Umbilical cord (tissue), 2 donors: ENCODE measurements at places on chromosomes 3 and 15.

GRCh38 chr3:40382617-40382979, 4.4 kb upstream of the ENTPD3 start:
- no peak for DNase-seq

- DNase-seq: no peak
Observed at GRCh38 chr3:45765266-45765851, 31.0 kb downstream of the SLC6A20 start.

- DNase-seq: no peak
Observed at GRCh38 chr15:100890051-100890720, 10.6 kb downstream of the ALDH1A3 start.

GRCh38 chr3:18724456-18724855, 299.3 kb upstream of the SATB1 start:
- no peak for DNase-seq

- DNase-seq: no peak
Observed at GRCh38 chr15:28901987-28902745, 16.4 kb downstream of the APBA2 start.

- DNase-seq: no peak
Observed at GRCh38 chr3:188156056-188156455, 2.1 kb downstream of the LPP start.

DNA sequence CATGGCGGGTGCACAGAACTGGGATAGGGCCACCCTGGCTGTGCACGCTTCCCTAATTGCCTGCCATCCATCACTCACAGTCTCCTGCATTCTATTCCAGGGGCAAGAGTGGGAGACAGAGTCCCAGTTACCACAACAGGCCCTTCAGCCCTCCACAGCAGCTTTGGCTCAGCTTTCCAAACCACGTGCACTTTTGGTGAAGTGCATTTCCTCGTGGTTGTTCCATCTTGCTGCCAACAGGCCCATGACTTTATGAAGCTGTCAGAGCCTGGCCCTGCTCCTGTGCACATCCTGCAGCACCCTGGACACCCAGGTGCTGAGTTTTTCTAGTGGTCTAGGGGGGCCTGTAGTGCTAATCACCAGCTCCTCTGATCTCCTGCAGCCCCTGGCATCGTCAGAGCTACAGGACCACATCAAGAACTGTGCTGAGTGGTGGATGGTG, 110.2 kb downstream of the ADCY5 start:
- no peak for DNase-seq

DNA sequence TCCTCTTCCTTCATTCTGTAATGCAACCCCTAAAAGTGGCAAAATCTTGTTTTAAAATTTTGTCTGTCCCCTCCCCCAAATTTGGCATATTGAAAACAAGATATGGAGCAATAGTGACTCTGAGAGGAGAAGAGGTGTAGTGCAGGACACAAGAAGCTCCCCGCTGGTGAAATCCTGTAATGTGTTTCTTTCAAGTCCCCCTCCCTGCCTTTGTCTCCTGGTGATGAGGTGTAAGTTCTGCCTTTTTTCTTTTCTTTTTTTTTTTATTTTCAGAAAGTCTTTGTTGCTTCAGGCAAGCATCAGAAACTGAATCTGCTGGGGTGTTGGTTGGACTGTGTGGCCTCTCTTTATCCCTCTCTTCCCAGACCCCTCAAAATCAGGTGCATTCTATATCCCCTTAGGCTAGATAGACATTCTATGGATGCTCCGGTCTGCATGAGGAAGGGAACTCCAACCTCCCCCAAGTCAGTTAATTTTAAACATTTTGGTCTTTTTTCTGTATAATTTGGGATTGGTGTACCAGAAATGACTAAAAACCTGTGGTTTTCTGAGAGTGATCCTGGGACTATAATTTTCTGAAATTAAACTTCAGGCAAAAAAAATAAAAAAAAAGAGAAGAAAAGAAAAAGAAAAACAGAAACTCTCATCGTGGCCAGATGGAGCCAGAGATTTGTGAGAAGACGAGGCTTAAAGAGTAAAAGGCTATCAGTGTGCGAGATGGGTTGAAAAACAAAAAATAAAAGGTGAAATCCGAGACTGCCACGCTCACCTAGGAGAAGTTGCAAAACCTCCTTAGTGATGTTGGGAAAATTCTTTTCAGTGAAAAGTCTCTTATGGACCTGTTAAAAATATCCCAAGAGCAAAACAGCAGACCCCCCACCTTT, 21.4 kb downstream of the ACKR2 start:
- no peak for DNase-seq

DNA sequence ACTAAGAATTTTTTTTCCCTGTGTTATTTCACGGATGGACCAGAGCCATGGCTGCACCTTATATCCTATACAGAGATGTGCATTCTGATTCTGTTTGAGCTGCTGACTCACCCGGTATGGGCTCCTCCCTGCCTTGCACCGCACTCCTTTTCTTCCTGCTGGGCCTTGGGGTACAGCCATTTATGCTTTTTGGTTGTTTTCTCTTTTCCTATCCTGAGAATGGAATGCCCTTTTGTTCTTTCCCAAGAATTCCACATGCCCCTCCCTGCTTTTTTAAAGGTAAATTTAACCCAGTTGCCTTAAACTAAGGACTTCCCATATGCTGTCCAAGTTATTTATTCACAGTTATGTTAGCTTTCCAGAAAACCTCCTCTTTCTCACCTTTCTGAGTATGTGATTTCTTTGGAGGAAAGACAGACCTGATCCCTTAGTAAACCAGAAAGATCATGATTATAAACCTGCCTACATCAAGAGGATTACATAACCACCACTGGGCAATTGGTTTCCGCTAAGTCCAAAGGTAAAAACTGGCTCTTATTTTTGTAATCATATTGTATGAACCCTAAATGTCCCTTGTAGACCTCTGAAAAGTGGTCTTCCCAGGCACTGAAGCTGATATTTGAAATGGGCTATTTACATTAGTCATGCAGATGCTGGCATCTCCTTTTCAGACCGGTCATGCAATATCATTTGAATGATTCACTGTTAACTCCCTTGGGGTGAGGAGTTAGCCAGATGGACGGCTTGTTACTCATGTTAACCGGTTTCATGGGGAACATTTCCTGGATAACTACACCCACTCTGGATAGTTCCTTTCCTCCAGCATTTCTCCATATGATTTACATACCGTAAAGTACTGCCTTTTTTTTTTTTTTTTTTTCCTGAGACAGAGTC, 45.5 kb downstream of the TMOD3 start:
- DNase-seq: peak; percentile 59

GRCh38 chr3:174098746-174099145, 701.2 kb downstream of the NLGN1 start:
- no peak for DNase-seq

DNA sequence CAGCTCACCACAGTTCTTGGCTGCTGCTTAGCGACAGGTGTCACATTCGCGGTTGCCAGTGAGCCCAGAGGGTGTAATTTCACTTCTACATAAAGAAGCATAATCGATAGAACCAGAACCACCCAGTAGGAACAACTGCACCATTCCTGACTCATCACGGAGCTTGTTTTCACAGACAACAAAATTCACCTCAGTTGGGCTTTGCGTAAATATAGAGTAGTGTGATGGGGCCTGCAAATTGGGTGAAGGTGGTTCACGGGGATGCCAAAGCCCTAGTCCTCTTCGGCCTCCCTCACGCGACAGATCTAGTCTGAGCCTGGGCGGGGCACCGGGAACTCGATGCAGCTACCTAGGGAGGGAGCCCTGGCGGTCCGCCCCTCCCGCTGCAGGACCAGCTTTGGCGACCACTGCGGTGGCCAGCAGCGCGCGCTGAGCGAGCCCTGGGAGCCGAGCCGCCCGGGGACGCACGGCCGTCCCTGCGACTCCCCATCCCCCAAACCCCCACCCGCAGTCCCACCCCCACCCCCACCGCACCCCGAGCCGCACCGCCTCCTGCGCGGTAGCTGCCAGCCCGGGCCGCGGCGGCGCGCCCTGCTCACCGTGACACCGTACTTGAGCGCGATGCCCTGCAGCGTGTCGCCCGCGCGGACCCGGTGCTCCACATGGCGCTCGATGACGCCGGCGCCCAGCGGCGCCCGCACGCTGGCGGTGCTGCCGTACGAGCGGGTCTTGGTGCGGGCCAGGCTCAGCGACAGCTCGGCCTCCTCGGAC, 519 bp downstream of the LYSMD2 start:
- no peak for DNase-seq

DNA sequence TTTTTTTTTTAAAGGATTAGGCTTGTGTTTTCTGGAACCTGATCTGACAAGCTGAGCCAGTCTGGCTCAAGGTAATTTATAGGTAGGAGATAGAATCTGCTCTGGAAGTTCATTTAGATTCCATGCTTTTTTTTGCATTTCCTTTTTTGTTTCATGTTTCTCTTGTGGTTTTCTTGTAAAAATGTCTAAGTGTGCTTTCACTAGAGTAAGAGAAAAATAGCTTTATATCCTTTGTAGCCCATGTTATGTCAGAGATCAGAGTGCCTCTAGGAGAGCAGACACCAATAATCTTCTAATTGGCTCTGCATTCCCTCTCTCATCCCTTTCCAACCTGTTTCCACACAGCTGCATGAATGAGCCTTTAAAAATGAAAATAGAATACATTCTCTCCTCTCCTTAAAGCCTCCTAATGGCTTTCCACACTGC, 389.8 kb upstream of the KCNMB2 start:
- peak; percentile 89 for DNase-seq

GRCh38 chr3:132317229-132317948, at the start of gene ACP3:
ACP3 (plus strand) TSS chr3:132317407; CDS start chr3:132317457, 50 bp downstream.
- peak; percentile 97 for DNase-seq

GRCh38 chr3:194588741-194589140, 44.5 kb downstream of the TMEM44 start:
- DNase-seq: no peak

- no peak for DNase-seq
Observed at GRCh38 chr3:151751161-151751560, 17.4 kb downstream of the AADACL2 start.

GRCh38 chr3:66692042-66692765, 191.4 kb upstream of the LRIG1 start:
- DNase-seq: peak; percentile 62

DNA sequence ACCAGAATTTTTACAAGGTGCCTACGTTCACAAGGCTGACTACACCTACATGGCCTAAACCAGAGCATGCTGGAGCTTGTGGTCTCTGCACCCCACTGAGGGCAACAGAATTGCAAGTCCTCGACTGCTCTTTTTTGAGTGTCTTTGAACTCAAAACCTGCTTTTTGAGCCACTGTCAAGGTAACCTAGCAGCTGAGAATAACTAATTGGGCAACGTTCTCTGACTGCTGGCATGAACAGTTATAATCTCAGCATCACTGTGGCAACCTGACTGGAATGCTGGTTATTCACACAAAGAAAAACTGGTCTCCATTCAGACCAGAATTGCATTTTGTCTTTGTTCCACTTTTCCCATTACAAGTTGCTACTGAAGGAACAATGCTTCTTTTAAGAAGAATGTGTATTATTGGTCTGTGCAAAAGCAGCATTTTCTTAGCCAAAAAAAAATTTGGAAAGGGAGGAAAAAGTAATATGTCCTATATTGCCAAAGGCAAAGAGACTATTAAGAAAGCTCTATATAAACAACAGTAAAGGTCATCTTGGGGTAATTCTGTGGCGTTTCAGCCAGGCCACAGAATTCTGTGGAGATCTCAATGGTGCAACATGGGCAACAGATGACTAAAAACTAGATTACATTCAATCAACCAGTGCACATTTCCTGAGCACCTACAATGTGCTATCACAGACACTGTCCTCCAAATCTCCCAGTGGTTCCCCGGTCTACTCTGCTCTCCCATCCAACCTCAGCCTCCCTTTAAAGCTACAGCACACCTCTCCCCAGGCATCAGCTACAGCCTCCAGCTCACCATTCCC, 76.8 kb downstream of the TNIK start:
- no peak for DNase-seq

- no peak for DNase-seq
Observed at GRCh38 chr3:181712553-181713279, 991 bp downstream of the SOX2 start.

GRCh38 chr3:13710251-13710650, 161.3 kb downstream of the FBLN2 start:
- DNase-seq: no peak

DNA sequence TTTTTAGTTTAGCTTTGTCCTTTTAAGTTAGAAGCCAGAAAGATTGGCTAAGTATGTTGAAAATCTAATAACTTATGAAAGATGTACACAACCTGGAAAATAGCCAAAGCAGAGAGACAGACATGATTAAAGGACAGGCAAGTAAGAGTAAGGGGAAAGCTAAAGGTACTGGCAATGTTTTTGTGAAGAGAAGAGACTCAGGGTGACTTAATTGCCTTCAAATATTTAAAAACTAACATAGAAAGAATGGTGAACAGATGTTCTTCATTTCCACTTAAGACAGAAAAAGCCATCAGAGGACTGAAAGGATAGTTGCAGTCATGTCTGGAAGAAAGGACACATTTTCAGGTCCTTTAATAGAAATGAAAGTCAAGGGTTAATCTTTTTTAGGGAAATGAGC, 68.8 kb downstream of the ZNF385D start:
- DNase-seq: no peak

- peak; percentile 55 for DNase-seq
Observed at GRCh38 chr3:20700714-20701113, 514.7 kb upstream of the SGO1 start.

GRCh38 chr3:40313975-40314860, 4.7 kb downstream of the EIF1B start:
- DNase-seq: no peak

GRCh38 chr3:34155108-34155507, 356.7 kb downstream of the PDCD6IP start:
- no peak for DNase-seq

DNA sequence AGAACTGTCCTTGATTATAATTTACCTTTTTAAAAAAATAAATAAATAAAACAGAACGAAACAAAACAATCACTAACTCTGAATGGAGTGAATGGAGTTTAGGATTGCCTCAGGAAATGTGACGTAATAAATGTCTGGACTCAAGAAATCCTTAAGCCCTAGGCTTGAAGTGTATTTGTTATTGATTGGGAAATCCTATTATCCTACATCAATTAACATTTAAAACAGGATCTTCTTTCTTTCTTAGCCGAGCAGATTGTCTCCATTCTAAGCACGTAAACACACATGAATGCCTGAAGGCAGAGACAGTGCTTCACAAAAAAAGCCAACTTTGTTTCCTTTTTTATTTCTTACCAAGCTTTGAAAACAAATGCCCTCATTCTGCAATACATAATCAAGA, 33.4 kb downstream of the KAT2B start:
- no peak for DNase-seq

- DNase-seq: no peak
Observed at GRCh38 chr3:122937745-122938144, 89.8 kb downstream of the SEMA5B start.

- no peak for DNase-seq
Observed at GRCh38 chr15:54374184-54374952, 396.1 kb downstream of the UNC13C start.
